ENCODE measurements at places on chromosomes 6 and 20. TPM values are rescaled to one million over a fixed set of nuclear protein-coding genes. Genes with fewer than 3 reads are reported as not detected.

DNA sequence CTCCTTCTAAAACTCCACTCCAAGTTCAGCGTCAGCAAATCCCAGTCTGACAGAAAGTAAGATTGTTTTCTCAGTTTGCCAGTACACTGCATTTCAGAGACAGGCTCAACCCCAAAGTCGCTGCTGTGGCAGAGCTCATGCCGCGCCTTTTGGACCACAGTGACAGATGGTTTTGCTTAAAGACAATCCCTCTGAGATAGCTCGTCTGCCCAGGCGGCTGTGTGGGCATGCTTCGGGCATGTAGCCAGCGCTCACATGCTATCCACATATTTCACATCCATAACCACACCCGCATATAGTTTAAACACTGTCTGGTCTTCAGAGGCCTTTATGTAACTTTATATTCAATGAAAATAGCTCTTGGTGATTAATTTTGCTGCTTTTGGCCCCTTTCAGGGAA is 14.7 kb upstream of the PXDC1 start:
- H3K36me3 ChIP-seq, result no peaks in the 10 kb centered on the region
- H3K27me3 ChIP-seq, result no peaks in the 10 kb centered on the region
- DNase-seq, result no peak
- H3K4me3 ChIP-seq, result no peak overlapping the region
- H3K27ac ChIP-seq, result no peak overlapping the region

MAP3K7 gene
- total RNA-seq, result 36.6 TPM

DNA sequence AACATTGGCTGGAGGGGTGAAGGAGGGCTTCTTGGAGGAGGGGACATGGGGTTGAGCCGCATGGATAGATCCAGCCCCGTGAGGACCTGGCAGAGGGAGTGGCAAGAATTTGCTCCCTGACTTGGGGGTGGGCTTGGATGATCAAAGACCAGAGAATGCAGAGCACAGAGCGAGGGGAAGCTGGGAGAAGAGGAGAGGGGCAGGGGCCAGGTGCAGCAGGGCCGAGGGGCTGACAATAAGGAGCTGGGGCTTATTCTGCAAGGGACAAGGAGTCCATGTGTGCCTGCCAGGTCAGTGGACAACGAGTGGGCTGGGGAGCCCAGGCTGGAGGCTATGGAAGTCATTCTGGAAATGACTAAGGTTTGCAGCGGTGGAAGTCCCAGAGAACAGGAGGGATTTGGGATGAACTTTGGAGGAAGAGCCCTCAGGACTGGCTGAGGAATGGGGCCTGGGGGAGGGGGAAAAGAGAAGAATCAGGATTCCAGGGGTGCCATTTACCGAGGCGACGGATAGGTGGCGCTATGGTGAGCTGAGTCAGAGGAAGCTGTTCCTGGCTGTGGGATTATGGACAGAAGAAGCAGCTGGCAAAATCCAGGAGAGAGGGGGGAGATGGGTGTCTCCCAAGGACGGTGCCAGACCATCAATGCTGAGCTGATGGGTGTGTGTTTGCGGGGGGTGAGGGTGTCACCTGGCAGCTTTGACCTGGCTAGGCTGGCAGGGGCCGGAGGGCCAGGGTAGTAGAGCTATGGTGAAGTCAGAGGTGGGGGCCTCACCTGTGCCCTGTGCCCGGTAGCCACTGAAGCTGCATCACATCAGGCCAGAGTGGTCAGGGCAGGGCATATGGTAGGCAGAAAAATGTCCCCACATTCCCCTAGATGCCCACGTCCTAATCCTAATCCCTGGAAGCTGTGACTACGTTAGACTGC is 7.8 kb downstream of the KCNG1 start:
- peak overlapping the region; percentile 9 for H3K4me3 ChIP-seq
- no peaks in the 10 kb centered on the region for H3K27me3 ChIP-seq
- peak; percentile 95 for DNase-seq
- no peak overlapping the region for H3K27ac ChIP-seq
- peaks cover 76% of the 10 kb centered on the region for H3K36me3 ChIP-seq

GRCh38 chr20:16639027-16639941 is 66.0 kb upstream of the KIF16B start:
- no peak overlapping the region for H3K4me3 ChIP-seq
- no peaks in the 10 kb centered on the region for H3K27me3 ChIP-seq
- H3K4me1 ChIP-seq, result peaks cover 8% of the 10 kb centered on the region
- H3K36me3 ChIP-seq, result no peaks in the 10 kb centered on the region
- no peak for DNase-seq
- no peak overlapping the region for H3K27ac ChIP-seq

DNA sequence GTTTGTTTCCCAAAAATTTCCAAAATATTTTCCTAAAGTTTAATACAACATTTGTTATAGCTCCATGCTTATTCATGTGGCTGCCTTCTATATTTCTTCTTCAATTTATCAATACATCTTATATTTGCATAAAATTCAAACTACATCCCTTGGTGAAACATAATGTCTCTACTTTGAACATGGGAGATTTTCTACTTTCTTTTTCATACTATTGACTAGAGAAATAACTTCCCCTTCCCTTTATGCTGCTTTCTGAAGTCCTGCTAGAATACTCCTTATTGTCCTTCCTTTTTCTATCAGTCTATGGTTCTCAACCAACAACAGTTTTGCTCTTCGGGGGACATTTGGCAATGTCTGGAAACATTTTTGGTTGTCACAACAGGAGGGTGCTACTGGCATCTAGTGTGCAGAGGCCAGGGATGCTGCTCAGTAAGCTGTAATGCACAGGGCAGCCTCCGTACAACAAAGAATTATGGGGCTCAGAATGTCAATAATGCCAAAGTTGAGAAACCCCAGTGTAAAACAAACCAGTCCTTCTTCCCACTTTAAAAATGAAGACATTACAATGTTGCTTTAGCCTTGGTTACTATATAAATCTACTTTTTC is 29.9 kb downstream of the MKKS start:
- H3K4me1 ChIP-seq, result no peaks in the 10 kb centered on the region
- H3K27ac ChIP-seq, result no peak overlapping the region
- H3K4me3 ChIP-seq, result no peak overlapping the region
- peaks cover 3% of the 10 kb centered on the region for H3K36me3 ChIP-seq
- no peak for DNase-seq

DNA sequence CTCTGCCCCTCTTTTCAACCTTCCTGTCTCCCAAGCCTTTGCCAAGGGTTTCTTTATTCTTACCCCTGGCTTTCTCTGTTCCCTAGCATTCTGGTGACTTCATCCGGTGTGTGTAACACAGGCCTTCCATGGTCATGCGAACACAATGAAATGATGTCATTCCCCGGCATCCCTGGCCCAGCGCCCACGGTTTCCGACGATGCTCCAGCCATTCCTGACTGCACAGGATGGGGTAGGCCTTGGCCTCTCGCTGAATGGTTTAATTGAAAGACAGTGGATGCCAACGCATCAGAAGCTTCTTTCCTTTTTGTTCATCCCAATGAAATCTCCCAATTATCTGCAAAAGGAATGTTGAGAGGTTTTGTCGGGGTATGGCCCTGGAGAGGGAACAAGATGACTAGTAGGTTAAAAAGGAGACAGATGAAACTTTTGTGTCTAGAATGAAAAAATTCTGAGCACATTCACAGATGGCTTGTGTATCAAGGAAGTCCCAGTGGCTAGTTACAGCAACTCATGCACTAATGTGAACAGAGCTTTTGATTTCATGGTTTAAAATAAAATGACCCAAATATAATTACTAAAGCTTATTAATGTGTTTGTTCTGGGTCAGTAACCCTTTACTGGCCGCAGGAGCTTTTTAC is 655.0 kb downstream of the QKI start:
- H3K27ac ChIP-seq, result peak overlapping the region; percentile 79
- H3K4me1 ChIP-seq, result no peaks in the 10 kb centered on the region
- no peak overlapping the region for H3K4me3 ChIP-seq
- H3K27me3 ChIP-seq, result no peaks in the 10 kb centered on the region
- no peak for DNase-seq

DNA sequence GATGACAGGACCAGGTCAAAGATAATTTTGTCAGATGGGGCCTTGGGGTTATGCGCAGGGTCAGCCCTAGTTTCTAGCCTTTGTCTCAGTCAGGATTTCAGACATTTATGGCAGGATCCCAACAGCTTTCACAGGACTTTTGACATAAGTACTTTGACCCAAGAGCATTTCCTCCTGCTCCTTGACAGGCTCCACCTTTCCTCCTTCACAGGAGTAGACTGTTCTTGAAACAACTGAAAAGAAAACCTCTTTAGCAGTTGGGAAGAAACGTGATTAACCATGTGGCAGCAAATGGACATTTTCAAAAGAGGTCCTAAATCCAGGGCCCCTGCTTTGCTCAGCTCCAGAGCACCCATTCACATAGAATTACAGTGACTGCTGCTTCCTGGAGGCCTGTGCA is 120.4 kb upstream of the MAP3K7 start:
- no peaks in the 10 kb centered on the region for H3K36me3 ChIP-seq
- H3K4me1 ChIP-seq, result peaks cover 16% of the 10 kb centered on the region
- H3K4me3 ChIP-seq, result no peak overlapping the region
- no peak for DNase-seq
- no peak overlapping the region for H3K27ac ChIP-seq

DNA sequence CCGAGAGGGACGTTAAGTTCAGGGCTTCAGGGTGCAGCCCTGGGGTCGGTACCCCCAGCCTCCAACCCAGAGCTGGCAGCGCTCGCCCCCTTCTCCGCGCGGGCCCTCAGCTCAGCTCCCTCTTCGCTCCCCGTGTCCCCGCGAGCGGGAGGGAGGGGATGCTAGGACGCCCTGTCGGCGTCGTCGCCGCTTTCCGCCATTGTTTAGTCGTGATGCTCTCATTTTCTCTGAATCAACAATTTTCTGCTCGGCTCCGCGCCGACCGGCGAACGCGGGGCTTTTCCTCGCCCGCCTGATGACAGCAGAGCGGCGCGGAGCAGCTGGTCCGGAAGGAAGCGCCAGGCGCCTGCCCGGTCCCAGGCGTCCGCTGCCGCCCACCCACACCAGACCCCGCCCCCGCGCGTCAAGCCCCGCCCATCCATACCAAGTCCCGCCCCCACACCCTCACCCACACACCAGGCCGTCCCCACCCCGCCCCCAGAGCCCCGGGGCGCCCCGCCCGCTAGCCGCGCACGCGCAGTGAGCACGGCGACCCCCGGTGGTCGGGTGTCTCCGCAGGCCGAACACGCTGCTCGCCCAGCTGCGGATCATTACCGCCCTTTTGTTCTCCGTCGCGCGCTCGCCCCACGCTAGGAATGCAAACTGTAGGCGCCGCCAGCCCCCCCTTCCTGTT is 50.1 kb upstream of the SLC32A1 start:
- H3K4me3 ChIP-seq, result peak overlapping the region; percentile 86
- peak; percentile 97 for DNase-seq
- no peaks in the 10 kb centered on the region for H3K36me3 ChIP-seq
- H3K27ac ChIP-seq, result no peak overlapping the region
- no peaks in the 10 kb centered on the region for H3K4me1 ChIP-seq

DNA sequence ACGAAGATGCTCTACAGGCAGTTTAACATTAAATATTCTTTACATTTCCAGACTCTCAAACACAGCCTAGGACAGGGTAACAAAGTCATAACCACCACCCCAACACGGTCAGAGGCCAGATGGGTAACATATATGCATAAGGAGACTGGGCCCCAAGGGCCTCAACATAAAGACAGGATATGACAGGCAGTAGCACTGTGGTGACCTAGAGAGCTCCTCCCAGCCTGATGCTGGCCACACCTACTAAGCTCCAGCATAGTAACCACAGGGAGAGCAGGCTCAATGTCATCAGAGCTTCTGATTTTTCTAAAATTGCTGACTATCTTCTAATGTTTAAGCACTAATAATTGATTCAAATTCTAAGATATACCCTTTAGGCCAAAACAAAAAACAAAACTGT is 21.7 kb downstream of the SMLR1 start:
- peaks cover 23% of the 10 kb centered on the region for H3K36me3 ChIP-seq
- H3K27ac ChIP-seq, result no peak overlapping the region
- peaks cover 6% of the 10 kb centered on the region for H3K4me1 ChIP-seq
- peak; percentile 58 for DNase-seq
- no peaks in the 10 kb centered on the region for H3K27me3 ChIP-seq
- no peak overlapping the region for H3K4me3 ChIP-seq

DNA sequence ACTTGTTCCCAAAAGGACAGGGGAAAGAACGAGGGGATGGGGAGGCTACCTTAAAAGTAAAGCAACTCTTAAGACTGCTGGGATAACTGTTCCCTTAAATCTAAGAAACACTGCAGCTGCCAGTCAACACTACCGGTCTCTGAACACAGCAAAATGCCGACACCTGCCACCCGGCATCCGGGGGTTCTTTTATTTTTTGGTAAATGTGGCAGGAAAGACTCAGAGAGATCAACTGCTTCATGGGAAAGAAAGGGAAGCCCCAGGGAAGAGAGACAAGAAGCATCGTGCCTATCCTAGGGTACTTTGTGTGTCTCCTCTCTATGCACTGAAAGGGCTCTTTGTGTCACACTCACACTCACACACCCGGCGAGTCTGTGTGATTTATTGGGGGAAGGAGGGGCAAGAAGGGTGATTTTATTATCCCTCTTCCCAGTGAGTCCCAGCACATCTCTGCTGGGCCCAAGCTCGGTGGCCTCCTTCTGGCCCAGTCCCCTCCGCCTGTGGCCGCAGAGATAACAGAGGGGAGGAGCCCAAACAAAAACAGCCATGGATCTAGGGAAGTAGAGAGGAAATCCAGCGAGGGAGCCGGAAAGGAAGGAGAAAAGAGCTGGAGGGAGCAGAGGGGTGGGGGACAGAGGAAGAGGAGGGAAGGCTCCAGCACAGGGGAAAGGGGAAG is 1.4 kb downstream of the FYN start:
- H3K27me3 ChIP-seq, result no peaks in the 10 kb centered on the region
- peak; percentile 64 for DNase-seq
- H3K4me1 ChIP-seq, result no peaks in the 10 kb centered on the region
- H3K36me3 ChIP-seq, result peaks cover 9% of the 10 kb centered on the region

GRCh38 chr20:44579313-44580081 is 2.9 kb upstream of the PKIG start:
- H3K4me3 ChIP-seq, result no peak overlapping the region
- peak overlapping the region; percentile 75 for H3K27ac ChIP-seq
- H3K36me3 ChIP-seq, result peaks cover 11% of the 10 kb centered on the region
- no peak for DNase-seq
- no peaks in the 10 kb centered on the region for H3K4me1 ChIP-seq

- no peak overlapping the region for H3K27ac ChIP-seq
- no peaks in the 10 kb centered on the region for H3K4me1 ChIP-seq
- H3K36me3 ChIP-seq, result no peaks in the 10 kb centered on the region
- H3K4me3 ChIP-seq, result no peak overlapping the region
- DNase-seq, result no peak
- no peaks in the 10 kb centered on the region for H3K27me3 ChIP-seq
Observed at GRCh38 chr20:58102744-58103516, 125.5 kb downstream of the ANKRD60 start.

Measured in endodermal cell (in vitro differentiated cells).